Hypothalamus (tissue), 51 donors: ENCODE measurements at places on chromosomes 2 and 18.

- DNase-seq: no peak
Observed at GRCh38 chr18:3663870-3664512, 214.0 kb downstream of the TGIF1 start.

GRCh38 chr2:208103616-208104015 lies 20.7 kb downstream of the CRYGD start:
- no peak for DNase-seq

- DNase-seq: no peak
Observed at GRCh38 chr2:234414596-234414995, 82.3 kb downstream of the ARL4C start.

DNA sequence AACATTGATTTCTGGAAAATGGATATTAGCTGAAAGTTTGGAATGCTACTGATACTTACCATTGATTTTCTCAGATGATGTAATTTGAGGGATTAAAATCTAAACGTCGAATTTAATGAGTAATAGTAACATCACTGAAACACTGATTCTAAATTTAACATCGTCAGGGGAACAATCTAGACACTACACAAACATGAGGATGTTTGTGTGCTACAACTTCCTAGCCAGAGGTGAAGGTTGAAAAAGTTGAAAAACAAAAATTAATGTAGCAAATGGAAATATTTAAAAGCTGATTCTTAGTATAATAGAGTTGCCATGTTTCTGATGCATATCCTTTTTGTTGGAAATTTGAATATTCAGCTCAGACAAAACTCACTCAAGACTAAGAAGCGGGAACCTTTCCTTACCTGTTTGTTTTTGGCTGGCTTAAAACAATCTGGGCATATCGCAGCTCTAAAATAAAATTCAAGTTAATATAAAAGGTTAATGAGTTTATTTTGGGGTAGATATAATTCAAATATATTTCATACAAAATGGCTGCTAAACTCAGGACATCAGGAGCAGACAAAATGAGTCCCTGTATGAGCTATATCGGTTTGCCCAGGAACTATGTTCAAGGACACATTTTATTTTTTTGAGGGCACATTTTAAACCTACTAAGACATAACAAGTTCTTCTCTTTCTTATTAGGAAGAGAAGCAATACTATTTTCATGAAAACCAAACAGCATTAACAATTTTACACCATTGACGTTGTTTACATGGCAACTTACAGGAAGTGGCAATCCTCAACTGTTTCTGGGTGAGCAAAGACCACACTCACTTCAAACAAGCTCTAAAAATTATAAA lies 52.6 kb upstream of the PEX13 start:
- DNase-seq: no peak

DNA sequence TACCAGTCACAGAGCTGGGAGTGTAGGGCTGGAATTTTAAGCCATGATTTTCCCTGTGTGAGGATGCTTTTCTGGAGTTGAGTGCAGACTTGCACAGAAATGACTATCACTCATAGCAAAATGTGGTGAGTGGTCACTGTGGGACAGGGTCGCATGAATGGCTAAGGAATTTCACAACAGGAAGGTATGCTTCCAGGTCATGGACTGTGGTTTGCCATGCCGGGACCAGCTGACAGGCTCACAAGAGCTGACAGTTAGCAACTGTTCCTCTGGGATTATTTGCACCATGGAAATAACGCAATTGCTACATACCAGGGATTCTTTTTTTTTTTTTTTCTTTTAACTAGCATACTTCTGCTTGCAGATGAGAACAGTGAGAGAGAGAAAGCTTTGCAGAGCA lies 3.8 kb upstream of the UXS1 start:
- no peak for DNase-seq

- DNase-seq: no peak
Observed at GRCh38 chr2:65186093-65186868, 41.4 kb upstream of the ACTR2 start.

DNA sequence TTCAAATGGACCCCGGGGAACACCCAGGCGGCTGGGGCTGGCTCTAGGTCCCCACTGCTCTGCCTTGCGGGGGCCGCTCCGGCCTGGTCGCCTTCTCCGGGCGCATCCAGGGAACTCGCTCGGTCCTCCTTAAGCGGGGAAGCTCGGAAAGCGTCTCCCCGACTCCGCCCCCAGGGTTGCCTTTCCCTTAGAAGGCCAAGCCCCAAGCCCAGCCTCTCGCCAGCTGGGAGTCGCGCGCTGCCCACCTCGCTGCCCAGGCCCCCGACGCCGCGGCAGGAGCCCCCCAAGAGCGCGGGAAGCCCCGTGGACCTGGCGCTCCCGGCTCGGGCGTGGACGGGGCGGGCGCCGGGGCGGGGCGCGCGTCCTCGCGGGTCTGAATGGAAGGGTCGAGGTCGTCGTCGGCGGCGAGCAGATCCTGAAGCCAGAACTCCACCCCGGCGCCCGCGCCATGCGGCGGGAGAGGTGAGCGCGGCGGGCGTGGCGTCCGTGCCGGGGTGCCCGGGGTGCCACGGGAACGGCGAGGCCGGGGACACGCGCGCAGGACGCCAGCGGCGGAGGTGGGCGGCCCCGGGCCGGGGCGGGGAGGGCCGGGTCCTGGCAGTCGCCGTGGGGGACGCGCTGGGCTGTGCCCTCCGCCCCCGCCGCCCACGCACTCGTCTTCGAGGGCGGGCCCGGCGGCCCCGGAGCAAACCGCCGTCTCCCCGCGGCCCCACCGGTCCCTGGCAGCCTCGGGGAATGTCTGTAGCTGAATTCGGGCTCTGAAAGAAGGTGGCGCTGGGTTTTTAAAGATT lies at the start of gene BOK:
Gene BOK (plus strand): TSS at position 214 of the 791 bp plus-strand sequence. CDS start 739 bp downstream, outside the sequence.
- peak; percentile 40 for DNase-seq

DNA sequence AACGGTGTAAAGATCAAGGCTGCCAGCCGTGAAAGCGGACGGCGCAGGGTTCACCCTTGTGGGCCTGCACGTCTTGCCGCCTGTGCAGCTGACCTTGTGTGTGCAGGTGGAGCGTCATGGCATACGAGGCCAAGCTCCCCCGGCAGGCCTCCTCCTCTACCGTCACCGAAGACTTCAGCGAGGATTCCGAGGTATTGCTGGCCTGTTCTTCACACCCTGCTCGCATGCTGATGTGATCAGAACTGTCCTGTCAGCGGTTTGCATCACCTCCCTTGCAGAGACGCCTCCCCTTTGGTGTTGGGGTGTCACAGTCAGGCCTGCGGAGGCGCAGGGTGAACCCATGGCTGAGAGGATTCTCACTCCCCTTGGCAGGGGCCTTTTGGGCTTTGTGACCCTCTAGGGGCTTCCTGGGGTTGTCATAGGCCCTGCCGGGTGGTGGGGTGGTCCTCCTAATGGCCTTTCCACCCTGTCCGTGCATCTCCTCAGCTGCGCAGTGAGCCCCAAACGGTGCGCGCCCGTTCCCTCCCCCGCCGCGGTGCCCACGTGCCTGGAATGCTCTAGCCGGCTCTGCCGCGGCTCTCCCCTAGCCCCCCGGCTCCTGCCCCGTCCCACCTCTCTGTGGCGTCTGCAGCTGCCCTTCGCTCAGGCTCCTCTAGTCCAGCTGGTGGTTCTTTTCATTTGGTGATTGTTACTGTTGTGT lies 92.5 kb downstream of the DGKD start:
- DNase-seq: no peak

GRCh38 chr18:3796434-3796833 lies 346.5 kb downstream of the TGIF1 start:
- no peak for DNase-seq

- DNase-seq: no peak
Observed at GRCh38 chr18:42047721-42048120, 92.7 kb downstream of the PIK3C3 start.

DNA sequence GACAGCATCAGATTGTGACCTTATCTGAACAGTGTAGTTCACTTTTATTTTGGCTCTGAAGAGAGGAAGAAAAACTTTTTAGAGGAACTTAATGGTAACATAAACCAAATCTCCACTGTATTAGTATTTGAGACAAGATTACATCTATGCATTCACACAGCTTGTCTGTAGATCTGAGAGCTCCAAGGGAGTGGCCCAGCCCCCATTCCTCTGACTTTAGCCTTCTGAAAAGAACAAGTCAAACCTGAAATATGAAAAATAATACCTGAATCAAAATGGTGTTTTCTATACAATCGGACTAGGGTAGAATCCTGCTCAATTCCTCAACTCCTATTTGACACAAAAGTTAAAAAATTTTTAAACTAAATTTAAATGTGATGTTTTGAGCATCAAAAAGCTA lies 23.1 kb downstream of the STARD7 start:
- DNase-seq: no peak

- no peak for DNase-seq
Observed at GRCh38 chr2:11343368-11343649, 1.1 kb downstream of the ROCK2 start.

DNA sequence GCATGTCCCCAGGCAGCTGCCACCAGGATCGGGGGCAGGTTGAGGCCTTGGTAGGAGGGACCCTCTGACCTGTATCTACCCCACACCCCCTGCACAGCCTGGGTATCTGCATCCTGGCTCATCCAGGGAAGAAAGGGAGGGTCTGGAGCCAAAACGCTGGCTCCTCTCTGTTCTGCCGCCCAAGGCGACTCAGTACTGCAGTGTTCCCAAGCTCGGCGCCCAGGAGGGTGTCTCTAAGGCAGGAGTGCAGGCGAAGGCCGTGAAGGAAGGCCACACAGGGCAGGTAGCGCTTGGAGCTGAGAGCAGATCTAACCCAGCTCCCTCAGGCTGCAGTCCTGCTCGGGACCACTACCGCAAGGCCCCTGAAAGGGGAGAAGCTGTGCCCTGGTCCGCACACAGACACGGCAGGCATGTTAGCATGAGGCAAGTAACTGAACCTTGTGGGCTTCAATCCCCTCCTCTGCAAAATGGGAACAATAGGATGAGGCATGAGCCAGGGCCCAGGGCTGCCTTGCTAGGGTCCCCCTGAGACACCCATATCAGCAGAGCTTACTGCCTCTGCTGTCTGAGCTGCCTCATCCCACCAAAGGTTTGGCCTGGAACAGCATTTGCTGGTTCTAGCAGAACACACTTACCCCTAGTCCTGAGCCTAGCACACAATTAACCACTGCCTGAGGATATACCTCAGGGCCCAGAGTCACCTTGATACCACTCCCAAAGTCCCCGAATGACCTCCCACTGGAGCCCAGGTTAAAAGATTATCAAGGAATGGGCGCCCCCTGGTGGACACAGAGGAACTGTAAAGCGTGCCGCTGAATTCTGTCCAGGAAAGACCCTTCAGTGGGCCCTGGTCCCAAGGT lies 6.5 kb downstream of the PTMA start:
- DNase-seq: no peak

- DNase-seq: no peak
Observed at GRCh38 chr2:108634576-108635160, 84.6 kb upstream of the RANBP2 start.

GRCh38 chr2:154439156-154439555 lies 259.3 kb upstream of the KCNJ3 start:
- no peak for DNase-seq

- DNase-seq: no peak
Observed at GRCh38 chr2:160238392-160238791, 38.3 kb upstream of the ITGB6 start.

- DNase-seq: no peak
Observed at GRCh38 chr18:44685296-44685695, 4.6 kb downstream of the SETBP1 start.

GRCh38 chr2:55490554-55490953 lies 29.0 kb upstream of the CFAP36 start:
- DNase-seq: peak; percentile 36

DNA sequence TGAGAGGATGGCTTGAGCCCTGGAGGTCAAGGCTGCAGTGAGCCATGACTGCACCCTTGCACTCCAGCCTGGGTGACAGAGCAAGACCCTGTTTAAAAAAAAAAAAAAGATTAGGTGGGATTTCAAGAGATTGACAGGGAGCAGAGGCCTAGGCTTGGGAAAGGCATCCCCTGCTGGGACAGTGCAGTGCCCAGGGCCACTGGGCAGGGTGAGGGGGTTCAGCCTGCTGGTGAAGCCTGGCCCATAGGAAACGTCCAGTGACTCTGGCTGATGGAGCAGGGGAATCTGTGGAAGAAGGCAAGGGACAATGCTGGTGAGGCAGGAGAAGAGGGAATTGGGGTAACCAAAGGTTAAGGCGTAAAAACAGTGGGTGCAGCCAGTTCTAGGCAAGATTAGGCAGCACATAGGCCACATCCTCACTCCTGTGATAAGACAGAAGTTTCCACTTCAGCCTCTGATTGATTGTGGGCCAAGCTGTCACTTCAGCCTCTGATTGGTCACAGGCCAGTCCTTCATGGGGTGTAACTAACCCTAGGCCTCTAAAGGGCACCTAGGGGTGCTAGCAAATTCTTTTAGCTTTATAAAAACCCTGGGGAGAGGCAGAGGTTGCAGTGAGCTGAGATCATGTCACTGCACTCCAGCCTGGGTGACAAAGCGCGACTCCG lies 128.6 kb downstream of the MSH2 start:
- DNase-seq: no peak

DNA sequence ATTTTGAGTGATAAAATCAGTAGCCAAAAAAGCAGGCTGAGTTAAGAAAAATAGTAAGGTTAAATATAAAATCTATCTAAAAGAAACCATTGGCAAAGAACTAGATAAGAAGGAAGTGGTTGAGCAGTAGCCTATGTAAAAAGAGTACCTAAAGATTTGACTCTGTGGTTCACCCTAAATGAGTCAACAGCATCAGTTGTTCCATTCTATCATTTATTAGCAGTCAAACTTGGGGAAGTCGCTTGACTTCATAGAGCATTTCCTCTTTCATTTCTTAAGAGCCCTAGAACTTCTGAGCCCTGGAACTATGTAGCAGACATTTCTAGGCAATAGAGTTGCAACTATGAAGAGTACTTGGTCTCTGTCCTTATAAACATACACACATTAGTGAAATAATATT lies 381.7 kb downstream of the NUP35 start:
- no peak for DNase-seq

- DNase-seq: peak; percentile 83
Observed at GRCh38 chr2:240819858-240820606, at the start of gene KIF1A. Gene KIF1A (minus strand): TSS chr2:240820219. CDS start chr2:240797752, 22,467 bp downstream.

DNA sequence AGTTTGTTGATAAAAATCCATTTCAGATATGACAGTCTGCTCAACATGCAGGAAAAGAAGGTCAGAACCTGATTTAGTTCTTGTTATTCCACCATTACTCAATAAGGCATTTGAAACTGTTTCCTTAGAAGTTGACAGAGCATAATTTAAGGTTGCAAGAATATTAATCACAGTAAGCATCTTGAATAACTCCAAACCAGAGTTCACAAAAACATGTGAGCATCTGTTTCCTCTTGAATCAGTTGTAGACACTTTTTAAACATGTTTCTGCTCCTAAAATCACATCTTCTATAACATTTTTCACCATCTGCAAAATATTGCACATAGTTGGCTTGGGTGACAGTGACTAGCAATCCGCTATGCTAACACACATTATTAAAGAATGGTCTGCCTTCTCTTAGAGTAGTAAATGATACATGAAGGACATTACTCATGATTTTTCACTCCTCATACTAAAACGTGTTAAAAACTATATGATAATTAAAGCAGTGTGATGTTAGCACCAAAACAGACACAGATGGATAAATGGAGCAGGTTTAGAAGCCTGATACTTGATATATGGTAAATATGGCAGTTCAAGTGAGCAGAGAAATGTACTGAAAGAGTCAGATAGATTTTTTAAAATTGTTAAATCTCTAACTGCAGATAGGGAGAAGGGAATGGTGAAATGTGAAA lies 30.3 kb downstream of the AKAIN1 start:
- DNase-seq: no peak

- DNase-seq: no peak
Observed at GRCh38 chr2:122156176-122156890, 400.9 kb downstream of the TSN start.
